ENCODE measurements at places on chromosomes 5 and 9.
A peak's percentile ranks its signal among the peaks of the same experiment; 100 is the strongest.

DNA sequence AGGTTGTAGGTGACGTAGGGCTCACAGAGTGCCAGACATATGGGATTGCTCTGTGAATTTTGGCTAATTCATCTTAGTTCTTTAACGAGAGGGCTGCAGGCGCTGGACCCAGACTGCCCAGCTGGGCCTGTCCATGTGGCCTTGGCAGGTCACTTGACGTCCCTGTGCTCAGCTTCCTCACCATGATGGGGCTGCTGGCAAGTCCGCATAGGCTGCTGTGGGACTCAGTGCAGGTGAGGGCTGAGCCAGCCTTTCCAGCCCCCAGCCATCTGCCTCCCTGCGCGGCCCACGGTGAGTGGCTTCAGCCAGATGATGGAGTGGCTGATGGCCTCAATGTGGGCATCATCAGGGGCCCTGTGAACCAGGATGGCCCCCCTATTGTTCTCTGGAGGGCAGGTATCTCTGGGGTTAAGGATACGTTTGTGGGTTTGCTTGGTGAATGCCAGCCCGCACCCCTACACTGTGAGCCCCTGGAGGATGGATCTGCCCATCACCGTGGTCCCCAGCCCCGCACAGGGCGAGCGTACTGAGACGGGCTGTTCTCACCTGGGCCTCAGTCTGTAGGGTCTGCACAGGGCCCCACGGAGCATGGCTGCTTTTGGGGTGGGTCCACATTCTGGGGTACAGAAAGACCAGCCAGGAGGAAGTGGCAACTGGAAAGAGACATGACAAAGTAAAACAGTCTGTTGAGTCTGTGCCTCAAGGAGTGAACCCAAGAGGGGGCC lies 3.7 kb downstream of the CARD19 start:
- no peak for DNase-seq

GRCh38 chr5:161700065-161700464 lies 14.5 kb downstream of the GABRA6 start:
- no peak for DNase-seq

GRCh38 chr5:27008604-27009539 lies 29.5 kb downstream of the CDH9 start:
- DNase-seq: no peak

DNA sequence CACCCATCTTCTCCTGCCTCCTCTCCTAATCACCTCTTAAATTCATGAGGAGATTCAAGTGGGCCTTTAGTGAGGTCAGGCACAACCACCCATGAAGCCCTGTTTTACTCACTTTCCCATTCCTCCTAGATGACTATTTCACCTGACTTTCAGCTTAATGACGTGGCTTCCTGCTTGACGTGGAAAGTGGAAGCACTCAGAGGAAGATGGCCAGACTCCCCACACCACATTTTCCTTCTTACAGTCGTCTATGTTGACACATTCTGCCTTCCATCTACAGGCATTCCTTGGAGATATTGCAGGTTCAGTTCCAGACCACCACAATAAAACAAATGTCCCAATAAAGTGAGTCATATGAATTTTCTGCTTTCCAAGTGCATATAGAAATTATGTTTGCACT lies 146.4 kb upstream of the TAS2R1 start:
- no peak for DNase-seq

- no peak for DNase-seq
Observed at GRCh38 chr5:54291498-54291897, 18.9 kb downstream of the ARL15 start.

- DNase-seq: no peak
Observed at GRCh38 chr9:28598408-28598807, 1025.1 kb upstream of the C9orf72 start.

DNA sequence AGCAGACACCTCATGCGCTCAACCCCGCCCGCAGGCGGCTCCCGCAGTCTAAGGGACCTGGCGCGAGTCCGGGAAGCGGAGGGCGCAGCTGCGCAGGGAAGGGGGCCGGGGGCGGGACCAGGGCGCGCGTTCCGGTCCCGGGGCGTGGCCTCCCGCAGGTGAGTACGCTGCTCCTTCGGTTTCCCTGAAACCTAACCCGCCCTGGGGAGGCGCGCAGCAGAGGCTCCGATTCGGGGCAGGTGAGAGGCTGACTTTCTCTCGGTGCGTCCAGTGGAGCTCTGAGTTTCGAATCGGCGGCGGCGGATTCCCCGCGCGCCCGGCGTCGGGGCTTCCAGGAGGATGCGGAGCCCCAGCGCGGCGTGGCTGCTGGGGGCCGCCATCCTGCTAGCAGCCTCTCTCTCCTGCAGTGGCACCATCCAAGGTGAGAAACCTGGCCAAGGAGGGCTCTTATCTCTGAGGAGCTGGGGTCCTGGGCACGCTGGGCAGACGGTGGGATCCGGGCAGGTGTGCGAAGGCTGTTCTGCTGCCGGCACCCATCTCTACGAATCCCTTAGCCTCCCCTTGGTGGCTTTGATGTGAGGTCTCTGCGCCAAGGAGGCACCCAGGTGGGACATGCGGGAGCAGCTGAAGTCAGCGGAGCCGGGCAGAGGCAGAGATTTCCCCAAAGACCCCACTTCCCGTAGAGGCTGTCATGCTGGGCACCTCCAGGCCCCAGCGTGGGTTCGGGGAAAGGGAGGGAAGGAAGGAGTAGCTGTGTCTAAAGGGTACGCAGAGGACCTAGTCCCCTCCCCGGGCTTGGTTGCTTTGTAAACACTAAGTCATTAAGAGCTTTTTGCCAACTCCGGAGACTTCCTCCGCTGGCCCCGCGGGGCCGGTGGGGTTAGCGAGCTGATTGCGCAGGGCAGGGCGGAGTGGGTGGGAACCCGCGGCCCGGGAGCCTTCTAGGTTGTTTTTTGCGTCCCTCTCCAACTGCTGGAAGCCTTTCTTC lies at the start of gene F2RL1:
TSS of gene F2RL1 (plus strand) at position 187 of the 988 bp plus-strand sequence. CDS start at position 340, 153 bp downstream.
- DNase-seq: peak; percentile 40

- no peak for DNase-seq
Observed at GRCh38 chr9:72460342-72461312, 60.8 kb upstream of the TMC1 start.

DNA sequence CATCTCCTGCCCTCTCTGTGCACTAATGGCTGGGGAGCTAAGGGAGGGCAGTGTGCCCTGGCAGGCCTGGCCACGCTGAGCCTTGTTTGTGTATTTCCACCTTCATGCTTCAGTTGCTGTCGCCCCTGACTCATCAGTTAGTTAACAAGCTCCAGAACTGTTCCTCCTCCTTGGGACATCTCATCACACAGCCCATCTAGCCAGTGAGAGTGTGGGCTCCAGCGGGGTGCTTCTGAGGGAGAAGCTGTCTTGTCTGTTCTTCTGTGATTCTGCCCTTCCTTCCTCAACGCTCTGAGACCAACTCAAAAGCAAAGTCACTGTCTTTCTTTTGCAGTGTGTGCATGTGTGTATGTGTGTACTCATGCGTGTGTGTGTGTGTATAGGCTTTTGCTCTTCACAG lies 58.3 kb upstream of the CPEB4 start:
- DNase-seq: no peak

DNA sequence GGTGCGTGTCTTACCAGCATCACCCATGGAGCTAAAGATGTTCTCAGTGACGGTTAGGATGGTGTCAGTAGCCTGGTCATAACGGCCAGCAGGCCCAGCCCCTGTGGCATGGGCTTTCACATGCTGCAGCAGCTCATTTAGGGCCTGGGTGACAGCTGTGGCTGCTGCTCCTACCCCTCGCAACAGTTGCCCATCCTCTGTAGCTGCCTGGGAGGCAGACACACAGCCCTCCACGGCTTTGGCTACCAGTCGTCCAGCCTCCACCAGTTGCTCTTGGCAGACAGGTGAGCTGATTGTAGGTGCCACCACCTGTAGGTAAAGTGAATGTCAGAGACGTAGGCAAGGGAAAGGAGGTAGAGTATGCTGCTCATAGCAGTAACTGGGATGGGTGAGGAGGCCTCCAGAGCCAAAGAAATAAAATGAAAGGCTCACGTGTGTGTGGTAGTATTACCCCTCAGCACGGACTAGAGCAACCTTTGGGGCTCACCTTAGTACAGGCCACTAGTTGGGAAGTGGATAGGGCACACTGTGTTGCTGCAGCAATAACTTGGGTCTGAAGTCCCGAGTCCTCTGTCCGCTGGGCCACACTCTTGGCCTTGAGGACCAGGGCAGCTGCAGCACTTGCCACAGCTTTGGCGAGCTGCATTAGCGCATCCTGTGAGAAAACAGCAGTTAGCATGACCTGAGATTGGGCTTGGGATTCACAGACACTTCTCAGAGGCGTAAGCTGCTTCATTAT lies 14.7 kb downstream of the TLN1 start:
- no peak for DNase-seq

DNA sequence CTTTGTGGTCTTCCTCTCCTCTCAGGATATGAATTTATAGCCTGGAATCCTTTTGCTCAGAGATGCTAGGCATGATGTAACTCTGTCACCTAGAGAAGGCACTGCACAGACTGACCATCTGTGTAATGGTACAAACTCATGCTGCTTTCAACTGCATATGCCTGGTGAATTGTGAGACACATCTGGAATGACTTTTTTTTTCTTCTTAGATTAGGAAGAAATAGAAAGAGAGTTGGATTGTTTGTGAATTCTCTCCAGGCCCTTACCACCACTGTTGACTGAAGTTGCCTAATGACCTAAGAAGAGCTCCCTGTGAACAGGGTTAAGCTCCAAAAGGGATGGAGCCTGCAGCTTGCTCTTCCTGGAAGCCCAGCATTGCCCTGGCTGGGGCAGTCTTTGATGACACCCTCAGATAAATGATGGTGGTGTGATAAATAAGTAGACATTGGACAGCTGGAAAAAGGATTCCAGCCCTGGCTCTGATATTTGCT lies 47.8 kb upstream of the TRIM32 start:
- no peak for DNase-seq

DNA sequence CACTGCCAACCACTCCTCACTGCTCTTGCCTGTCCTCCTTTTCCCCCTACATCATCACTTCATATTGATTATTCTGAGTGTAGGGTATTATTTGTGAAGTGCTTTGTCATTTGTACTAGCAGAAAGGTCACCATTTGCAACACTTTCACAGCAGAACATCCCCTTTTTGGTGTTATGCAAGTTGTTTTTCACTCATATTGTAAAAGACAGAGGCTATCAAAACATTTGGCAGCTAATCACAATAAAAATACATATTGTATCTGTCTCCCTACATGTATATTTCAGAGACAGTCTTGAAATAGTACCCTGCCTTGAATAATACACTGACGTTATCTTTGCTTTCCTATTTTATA lies 82.3 kb downstream of the ANXA1 start:
- DNase-seq: no peak

DNA sequence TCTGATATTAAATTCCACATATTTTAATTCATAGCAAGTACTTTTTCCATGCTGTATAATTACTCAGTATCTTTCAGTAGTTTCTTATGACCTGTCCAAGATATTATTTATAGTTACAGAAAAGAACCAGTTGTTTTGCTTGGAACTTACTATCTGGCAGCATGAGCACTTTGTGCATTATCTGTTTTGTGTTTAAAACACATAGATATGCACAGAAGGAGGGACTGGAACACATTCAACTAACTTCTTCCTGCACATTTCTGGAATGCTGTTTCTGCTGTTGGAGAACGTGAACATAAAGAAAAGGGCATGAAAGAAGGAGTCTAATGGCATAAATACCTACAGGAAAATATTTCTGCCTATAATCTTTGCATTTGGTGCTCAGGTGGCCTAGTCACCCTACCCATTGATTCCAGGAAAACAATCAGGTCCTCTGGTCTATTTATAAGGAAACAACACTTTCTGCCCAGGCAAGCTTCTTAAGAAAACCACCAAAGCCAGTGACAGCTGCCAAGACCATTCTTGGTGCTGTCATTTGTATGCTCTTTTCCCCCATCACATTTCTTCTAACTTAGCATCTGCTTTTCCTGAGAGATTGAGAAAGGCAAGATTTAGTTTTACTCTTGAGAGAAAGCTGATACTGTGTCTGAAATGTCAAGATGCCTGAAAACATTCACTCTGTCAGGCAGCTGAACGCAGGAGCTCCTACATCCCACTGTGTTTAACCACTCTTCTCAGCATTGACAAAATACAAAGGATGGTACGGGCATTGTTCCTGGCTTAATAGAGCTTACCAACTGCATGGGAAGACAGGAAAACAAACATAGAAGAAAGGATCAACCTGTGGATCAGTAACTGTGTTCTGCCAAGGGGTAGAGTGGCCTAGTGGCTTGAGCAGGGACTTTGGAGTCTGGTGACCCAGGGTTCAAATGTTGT lies 40.3 kb downstream of the RAB3C start:
- no peak for DNase-seq

DNA sequence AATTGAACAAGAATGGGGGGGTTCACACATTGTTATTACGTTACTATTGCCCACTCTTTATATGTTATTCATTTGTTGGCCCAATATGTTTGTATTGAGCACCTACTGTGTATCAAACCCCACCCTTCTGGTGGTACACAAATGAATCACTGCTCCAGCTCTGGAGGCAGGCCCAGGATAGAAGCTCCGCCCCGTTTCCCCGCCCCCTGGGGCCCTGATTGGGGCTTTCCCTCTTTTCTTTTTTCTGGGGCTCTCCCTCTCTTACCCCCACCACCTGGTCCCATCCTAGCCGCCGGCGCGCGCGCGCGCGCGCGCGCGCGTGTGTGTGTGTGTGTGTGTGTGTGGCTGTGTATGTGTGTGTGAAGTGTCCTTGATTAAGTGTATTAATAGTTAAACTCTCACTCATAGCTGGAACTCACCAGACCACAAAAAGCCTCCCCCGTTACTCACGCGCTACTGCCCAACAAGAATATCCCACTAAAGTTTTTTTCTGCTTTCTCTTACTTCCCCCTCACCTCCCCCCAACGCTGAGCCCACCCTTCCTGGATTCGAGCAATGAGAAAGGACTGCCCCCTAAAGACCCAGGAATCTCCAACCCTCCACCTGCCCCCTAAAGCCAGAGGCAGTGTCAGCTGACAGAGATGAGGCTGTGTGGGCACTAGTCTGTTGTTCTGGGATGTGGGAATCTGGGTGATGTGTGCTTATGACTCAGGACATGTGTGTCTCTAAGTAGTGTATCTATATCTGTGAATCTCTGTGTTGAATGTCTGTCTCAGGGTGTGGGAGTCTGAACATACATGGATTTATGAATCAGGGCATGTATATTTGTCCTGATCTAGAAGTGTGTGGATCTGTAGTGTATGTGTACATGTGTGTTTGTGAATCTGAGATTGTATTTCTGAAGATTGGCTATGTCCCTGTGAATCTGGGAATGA lies 4.0 kb downstream of the CXXC5 start:
- peak; percentile 65 for DNase-seq

- DNase-seq: no peak
Observed at GRCh38 chr5:32565145-32565544, 20.2 kb upstream of the SUB1 start.

DNA sequence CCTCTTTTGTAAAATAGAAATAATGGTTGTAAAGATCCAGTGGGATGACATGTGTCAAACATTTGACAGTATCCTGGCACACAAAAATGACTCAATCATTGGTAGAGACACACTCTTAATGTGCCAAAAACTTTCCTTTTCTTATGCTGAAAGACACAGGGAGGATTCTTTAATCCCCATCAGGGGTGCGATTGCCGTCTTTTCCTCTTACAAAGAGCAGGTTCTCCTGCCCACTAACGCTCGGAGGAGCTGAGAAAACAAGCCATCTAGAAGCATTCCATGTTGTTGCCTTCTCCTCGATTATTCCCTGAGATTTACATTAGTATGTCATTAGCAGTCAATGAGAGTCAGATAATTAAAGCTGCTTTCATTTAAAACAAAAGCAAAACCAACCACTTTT lies 342.6 kb upstream of the CCNH start:
- DNase-seq: no peak

GRCh38 chr9:36023260-36024048 lies 13.3 kb upstream of the RECK start:
- peak; percentile 63 for DNase-seq

Data from CD4-positive, alpha-beta T cell treated with Interleukin-15 for 4 hours (primary cell).